ENCODE measurements at places on chromosomes 11 and 22.

DNA sequence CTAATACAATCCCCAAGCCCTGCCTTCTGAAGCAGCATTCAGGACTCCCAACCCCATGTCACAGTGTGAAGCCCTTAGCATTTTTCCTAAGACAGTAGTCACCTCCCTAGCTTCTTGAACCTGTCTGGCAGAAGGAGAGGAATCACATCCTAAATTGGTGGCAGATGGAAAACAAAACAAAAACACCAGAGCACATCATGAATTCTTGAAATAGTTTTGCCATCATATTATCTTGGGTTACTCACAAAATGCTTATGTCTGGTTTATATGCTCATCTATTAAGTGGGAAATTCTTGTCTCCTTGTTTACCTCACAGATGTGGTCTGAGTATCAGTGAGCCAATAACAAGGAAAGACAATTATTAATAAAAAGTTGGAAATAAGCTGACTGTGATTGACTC is 15.3 kb downstream of the OR51M1 start:
- no peak for DNase-seq

GRCh38 chr11:4607096-4607495 is 935 bp downstream of the TRIM68 start:
- DNase-seq = no peak

DNA sequence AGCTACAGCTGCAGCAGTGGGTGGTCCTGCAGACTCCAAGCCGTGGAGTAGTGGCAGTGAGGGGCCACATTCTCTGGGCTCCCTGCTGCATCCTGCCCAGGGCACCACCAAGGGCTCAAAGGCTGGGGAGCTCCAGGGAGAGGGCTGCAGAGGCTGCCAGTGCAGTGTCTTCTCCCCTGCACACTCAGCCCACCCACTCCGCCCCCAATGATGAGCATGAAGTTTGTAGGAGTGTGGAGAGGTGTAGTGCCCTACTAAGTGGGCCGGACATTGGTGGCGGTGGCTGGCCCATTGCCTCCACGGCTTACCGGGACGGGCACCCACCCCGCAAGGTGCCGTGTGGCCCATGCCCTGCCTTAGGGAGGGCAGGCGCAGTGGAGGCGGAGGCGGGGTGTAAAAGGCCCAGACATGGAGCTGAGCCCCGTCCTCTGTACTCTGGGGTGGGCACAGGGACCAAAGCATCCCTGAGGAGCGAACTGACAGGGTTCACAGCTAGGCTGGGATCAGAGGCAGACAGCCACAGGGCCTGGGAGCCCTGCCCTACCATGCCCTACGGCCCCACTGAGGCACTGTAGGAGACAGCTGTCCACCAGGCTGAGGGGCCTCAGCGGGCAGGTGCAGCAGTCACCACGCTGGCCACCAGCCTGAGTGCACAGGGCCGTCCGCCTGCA is 18.9 kb downstream of the ARVCF start:
- DNase-seq = no peak

DNA sequence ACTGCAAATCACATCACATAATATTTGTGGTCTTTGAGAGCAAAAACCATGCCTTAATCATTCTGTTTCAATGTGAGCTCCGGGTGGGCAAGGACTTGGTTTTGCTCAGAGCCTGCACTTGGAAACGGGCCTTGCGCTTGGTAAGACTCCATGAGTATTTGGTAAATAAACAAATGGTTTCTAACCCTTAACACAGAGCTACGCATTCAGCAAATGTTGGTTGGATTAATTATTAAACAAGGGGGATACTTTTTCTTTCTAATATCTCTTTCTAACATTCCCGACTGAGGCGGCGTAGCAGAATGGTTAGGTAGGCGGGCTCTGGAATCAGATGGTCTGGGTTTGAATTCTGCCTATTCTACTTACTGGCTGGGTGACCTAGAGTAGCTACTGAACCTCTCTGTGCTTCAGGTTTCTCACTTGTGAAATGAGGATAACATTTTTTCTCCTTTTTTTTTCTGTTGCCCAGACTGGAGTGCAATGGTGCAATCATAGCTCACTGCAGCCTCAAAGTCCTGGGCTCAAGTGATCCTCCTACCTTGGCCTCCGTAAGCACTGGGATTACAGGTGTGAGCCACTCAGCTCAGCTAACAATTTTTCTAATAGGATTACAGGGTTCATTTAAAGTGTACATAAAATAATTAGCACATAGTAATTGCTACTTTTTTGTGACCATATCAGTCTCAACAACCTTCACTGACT is 3.4 kb upstream of the FAM83F start:
- DNase-seq = no peak

- no peak for DNase-seq
These were observed 134.7 kb upstream of the PGR start for GRCh38 chr11:101264306-101264705.

DNA sequence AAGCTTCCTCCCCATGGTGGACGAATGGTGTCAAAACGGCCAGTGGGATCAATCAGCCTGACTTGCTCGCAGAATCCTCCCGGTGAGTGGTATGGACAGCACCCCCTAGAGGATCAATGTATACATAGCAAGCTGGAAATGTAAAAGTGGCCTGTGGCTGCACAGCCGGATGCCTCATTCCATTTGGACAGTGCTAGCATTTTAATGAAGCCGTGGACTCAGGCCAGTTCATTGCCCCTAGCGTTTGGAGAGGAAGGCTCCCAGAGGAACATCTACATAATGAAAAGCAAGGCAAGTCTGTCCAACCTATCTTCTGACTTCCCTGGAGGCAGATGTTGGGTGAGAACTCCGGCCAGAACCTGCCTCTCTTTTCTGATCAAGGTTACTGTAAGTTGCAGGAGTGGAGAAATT is 942.3 kb downstream of the NTM start:
- no peak for DNase-seq

DNA sequence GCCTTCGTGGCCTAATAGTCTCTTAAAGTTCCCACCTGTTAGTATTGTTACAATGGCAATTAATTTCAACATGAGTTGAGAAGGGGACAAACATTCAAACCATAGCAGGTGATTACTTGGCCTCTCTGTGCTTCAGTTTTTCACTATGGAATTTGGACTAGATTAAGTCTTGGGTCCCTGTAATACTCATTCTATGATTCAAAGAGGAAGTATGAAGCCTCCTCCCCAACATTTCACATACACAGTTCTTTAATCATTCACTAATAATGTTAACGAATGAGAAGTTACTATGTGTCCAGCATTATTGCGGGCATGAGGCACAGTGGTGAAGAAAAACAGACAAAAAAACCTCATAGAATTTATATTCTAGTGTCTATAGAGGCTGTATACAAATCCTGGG is 19.9 kb upstream of the USP47 start:
- DNase-seq = no peak

DNA sequence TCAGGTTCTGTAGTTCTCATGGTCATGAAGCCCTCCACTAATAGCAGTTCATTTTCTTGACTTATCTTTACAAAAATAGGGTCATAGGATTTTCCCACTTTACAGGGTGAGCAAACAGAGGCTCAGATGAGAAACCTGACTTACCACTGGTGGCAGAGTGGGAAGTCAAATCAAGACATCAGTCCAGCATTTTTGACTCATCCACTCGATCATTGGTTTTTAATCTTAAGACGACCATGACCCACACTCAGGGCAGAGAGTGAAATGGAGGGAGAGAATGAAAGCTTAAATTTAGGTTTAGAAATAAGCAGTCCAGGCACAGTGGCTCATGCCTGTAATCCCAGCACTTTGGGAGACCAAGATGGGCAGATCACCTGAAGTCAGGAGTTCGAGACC is 42.1 kb downstream of the RTL6 start:
- DNase-seq = no peak

GRCh38 chr11:107566569-107566968 is 1.0 kb upstream of the ALKBH8 start:
- no peak for DNase-seq

DNA sequence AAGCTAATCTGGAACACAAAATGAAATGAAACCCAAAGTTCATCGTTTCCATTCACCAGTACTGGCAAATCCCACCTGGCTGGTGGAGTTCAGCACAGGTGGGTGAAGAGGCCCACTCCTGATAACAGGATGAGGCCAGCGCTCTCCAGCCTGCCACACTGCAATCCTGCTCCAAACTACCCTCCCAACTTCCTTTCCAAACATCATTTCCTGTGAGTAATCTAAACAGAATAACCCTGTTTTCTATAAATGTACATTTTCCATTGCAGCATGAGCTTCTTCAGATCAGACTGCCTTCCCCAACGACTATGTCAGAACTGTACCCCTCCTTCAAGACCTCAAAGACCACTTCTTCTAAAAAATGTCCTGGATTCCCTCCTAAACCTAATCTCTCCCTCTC is 15.9 kb upstream of the NFRKB start:
- DNase-seq = no peak

DNA sequence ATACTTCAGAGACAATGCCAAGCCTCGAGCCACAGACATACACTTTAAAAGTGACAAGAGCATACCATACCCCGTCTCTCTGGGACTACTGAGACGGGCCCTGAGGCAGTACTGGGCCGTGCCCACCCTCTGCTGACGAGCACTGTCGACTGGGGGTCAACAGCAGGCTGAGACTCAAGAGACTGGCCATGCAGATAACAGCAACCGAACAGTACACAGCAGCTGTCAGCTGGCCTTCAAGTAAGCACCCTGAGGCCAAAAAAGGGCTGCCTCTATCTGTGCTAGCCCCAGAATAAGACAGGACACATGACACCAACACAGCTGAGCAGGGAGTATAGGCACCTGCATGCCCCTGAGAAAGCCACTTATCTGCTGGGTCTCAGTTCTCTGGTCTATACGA is 18.9 kb upstream of the TMEM121B start:
- no peak for DNase-seq

DNA sequence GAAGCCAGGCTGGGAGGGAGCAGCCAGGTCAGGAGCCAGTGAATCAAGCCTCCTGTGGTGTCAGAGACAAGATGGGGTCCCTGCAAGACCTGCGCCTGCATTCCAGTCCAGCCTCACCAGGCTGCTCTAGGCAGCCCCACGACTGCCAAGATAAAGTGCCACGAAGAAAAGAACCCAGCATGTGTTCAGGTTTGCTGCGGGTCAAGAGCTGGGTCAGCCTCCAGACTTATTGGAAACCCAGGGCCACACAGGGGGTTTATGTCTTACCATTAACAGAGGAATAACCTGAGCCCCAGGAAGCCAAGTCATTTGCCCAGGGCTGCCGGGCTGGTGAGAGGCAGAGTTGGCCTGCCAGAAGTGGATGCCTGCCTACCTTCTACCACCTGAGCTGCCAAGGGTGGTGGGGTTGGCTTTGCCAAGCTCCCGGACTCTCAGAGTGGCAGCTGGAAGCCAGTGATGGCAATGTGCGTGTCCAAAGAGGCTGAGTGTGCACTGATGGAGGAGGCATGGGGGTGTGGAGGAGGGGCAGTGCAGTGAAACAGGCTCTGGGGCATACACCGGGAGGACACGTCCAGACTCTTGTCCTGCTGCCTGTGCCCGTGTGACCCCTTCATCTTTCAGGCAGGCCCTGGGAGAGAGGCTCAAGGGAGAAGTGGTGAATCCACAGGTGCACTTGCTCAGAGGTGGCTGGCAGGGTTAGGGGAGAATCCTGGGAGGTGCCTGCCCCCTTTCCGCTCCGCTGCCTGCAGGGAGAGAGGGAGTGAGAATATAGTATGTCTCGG is 1.7 kb downstream of the RASD2 start:
- DNase-seq = no peak

GRCh38 chr11:75768112-75768908 is at the start of gene DGAT2:
DGAT2 (plus strand) TSS chr11:75768778; CDS start chr11:75768992, 214 bp downstream.
- peak; percentile 61 for DNase-seq

DNA sequence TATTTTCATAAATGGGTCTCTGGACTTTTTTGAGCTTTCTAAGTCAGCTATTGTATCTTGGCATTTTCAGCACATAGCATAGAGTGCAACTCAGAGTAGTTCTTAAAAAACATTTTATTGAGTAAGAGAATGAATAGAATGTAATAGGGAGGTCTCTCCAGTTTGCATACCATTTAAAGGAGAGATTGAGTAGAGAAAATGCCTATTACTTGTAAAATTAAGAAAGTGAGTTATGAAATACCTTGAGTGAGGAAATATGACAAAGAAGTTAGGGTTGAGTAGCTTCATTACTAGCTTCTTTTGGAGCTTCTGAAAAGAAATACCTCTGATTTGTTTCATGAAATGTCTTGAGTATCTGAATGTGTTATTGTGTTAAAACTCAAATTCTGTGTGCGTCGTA is 140.0 kb downstream of the AASDHPPT start:
- no peak for DNase-seq

GRCh38 chr11:105447936-105448702 is 161.8 kb upstream of the GRIA4 start:
- DNase-seq = no peak

DNA sequence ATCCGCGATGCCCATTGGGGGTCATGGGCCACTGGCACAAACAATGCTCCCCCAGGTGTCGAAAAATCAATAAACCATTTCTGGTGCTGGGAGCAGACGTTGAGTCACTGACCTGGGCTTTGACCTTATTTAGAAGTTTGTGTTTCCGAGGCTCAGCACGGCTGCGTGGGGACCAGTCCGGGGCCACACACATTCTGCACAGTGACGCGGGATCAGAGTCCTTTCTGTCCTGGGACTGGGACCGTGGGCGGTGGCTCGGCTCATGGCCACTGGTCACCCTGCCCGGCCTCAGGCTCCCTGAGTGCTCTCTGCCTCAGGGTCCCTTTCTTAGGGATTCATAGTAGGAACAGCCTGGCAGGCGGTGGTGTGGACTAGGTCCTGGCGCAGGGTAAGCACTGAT is 1266.0 kb downstream of the BRD1 start:
- DNase-seq = no peak

- DNase-seq = no peak
These were observed 126.5 kb downstream of the RASSF10 start for GRCh38 chr11:13135385-13136271.

DNA sequence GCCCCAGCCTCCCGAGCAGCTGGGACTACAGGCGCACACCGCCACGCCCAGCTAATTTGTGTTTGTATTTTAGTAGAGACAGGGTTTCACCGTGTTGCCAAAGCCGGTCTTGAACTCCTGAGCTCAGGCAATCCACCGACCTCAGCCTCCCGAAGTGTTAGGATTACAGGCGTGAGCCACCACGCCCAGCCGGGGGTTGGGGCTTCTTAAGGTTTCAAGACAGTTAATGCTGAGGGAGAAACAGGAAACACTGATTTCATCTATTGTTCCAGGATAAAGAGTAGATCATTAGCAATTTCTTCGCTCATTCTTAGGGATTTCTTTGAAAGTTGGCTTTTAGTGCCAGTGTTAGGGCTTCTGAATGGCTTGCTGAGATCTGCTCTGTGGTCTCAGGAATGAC is 21.2 kb upstream of the CLMP start:
- DNase-seq = no peak

- no peak for DNase-seq
These were observed 26.5 kb downstream of the CTTN start for GRCh38 chr11:70424765-70425344.

- no peak for DNase-seq
These were observed 54.6 kb upstream of the SC5D start for GRCh38 chr11:121237686-121238658.

GRCh38 chr11:128884703-128885338 is 6.3 kb upstream of the KCNJ5 start:
- DNase-seq = no peak

- DNase-seq = no peak
These were observed 555.3 kb downstream of the MIAT start for GRCh38 chr22:27212617-27213177.

DNA sequence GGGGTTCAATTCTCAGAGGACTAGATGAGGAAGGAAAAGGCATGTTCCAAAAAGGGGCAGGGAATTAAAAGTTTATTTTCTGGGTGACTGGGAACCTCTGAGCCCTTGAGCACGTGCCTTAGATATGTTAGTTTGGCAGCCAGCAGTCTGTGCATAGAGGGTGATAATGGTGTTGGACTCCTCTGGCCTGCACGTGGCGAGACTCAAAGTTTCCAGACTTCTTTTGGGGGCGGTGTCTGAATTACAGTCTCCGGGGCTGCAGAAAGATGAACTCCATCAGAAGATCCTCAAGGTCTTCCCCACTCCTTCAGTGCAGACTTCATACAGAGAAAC is 861 bp upstream of the ZNRF3 start:
- DNase-seq = no peak
